ENCODE measurements at places on chromosomes 4 and X.

GRCh38 chrX:17052210-17052609 lies 105.8 kb downstream of the REPS2 start:
- no peak for DNase-seq

- DNase-seq: no peak
Observed at GRCh38 chrX:111519215-111519614, 7.8 kb downstream of the SERTM2 start.

DNA sequence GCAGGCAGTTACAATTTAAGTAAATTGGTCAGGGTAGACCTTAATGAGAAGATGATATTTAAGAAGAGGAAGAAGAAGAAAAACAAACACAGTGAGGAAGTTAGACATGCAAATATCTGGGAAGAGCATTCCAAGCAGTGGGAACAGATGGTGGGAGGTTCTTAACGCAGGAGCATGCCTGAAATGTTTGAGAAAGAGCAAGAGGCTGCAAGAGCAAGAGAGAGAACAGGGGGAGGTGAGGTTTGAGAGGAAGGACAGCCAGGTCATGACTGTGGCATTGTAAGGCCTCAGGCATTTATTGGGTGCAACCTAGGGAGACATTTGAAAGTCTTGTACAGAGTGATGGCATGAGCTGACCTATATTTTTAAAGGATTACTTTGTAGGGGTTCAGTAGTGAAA lies 136.0 kb downstream of the UGT8 start:
- no peak for DNase-seq

GRCh38 chrX:107600366-107600765 lies 27.9 kb upstream of the PRPS1 start:
- no peak for DNase-seq

GRCh38 chr4:158018221-158018830 lies 154.5 kb downstream of the GASK1B start:
- DNase-seq: no peak

DNA sequence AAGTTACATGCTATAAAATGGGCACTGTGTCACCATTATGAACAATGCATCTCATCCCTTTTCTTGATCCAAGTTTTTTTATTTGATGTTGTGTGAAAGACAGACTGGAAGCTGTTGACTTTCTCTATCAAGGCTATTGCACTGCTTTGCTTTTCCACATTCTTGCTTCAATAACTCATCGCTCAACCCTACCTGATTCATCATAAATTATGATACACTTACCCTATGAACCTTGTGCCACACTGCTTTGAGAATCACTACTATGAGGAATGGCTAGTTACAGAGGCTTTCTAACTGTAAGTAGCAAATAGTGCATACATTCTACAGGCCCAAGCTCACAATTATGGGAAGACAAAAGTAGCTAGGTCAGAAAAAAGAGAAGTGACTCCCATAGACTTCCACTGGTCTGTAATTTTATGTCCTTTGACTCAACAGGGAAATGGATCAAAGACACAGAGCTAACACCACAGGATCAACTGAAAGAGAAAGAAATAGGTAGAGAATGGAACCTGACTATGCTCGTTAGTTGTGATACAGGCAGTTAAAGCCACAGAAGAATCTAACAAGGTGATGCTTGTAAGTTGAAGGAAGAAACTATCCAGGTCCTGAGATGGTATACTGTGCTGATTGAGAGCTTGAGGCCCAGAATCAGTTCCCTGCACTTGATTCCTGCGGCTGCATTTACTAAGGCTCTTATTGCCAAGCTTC lies 163.5 kb downstream of the PPP3CA start:
- no peak for DNase-seq

DNA sequence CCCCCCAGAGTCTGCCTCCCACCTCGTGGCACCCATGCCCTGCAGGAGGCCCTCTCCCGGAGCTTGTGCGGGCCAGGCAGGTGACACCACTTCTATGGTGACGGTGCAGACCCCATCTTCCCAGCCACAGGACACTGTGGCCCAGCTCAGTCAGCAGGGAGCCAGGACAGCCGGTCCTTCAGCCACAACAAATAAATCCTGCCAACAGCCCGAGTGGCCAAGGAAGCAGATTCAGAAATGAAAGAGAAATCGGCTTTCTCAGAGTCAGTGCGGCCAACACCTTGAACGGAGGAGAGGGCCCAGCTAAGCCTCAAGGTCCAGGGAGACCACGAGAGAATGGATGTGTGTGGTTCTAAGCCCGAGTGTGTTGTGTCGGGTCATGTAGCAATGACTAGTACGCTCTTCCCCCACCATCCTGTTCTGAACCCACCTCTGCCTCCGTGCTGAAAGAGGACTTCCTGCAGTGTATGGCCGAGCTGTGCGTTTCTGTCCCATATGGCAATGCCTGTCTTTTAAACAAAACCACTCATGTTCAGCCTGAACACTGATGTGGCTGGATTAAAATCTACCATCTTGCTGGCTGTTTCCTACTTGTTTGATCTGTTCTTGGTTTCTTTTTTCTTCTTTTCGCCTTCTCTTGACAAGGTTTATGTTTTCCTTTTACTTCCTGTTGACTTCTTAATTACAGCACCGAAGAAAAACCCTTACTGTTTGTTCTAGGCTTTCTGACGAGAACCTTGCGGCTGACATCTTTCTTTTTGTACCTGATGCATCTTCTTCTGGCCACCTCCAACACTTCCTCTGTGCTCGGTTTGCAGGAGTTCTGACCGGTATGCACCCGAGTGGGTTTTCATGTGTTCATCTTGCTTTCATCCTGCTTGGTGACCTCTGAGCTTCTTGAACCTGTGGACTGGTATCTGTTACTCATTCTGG lies 53.1 kb downstream of the GAK start:
- DNase-seq: no peak

GRCh38 chrX:103431316-103431715 lies 55.0 kb downstream of the BEX3 start:
- no peak for DNase-seq

- DNase-seq: no peak
Observed at GRCh38 chrX:64184396-64184795, 21.1 kb downstream of the AMER1 start.

GRCh38 chrX:119654112-119654531 lies 38.8 kb downstream of the SEPTIN6 start:
- no peak for DNase-seq

GRCh38 chrX:10749113-10749512 lies 128.7 kb upstream of the MID1 start:
- DNase-seq: no peak
